ENCODE measurements at places on chromosomes 12 and 14.

DNA sequence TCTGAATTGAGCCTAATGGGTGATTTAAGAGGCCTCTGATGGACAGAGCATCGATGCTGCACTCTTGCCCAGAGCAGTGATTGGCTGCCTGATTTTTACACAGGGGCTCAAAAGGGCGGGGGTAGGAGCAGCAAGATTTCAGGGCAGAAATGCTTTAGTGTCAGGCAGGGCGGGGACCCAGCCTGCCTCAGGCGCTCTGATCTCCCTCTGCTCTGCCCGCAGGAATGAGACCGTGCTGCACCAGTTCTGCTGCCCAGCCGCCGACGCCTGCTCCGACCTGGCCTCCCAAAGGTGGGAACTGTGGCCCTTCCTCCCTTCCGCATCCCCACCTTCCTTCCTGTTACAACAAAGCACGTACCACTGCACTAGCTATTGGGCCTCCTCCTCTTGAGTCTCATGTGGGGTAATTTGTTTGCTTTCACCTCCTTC, 32.4 kb downstream of the IQSEC3 start:
- DNase-seq: no peak

- DNase-seq: no peak
These were observed 58.9 kb downstream of the HSP90AA1 start for GRCh38 chr14:102027951-102028350.

DNA sequence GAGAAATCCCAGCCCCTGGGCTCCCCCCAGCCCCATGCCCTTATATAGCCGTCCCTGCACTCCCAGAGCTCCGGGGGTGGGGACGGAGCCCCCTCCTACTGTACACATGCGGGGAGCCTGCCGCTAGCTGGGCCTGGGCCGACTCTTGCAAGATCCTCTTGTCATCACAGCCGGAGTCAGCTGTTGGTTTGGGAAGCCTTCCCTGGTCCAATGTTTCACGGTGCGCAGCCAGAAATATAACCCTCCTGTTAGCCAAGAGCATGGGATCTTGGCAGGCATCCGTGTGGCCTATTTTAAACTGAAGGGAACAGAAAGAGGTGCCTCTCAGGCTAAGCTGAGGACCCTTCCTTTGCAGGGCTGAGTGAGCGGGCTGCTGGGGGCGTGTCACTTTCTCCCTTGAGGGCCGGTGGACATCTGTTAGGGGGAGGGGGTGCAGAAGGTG, 175.3 kb downstream of the TSPAN9 start:
- no peak for DNase-seq

GRCh38 chr14:93733231-93733630, 55.1 kb downstream of the PRIMA1 start:
- DNase-seq: no peak

All from neural crest cell (in vitro differentiated cells).